ACHN (cell line): ENCODE measurements at places on chromosomes 3 and 15.
A peak's percentile ranks its signal among the peaks of the same experiment; 100 is the strongest.

DNA sequence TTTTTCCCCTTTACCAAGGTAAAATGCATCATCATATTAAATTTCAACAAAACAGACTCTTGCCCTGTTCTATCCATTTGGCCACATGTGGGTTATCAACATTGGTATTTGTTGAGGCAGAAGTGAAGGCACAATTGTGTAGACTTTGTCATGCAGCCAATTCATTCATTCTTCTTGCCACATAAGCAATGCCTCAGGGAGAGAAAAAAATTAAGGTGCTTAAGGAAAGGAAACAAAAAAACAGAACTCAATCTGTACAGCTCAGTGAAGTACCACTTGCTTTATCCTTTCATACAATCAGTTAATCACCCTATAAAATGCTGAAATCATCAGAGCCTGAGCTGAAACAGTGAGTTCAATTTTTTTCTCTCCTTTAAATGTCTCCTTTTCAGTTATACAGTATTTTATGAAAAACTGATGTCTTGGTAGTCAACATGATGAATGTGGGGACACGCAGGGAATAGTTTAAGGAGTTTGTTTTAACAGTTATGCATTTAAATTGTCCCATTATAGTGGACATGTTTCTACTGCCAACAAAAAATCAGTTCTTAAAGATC lies 588.9 kb downstream of the MFSD1 start:
- no peak for DNase-seq

GRCh38 chr3:46264002-46264401 lies 21.7 kb downstream of the CCR3 start:
- no peak for DNase-seq

- peak; percentile 41 for DNase-seq
Measured at GRCh38 chr3:112640276-112640929, 540 bp downstream of the CCDC80 start.

- no peak for DNase-seq
Measured at GRCh38 chr3:113450911-113451310, 9.6 kb upstream of the CFAP44 start.

DNA sequence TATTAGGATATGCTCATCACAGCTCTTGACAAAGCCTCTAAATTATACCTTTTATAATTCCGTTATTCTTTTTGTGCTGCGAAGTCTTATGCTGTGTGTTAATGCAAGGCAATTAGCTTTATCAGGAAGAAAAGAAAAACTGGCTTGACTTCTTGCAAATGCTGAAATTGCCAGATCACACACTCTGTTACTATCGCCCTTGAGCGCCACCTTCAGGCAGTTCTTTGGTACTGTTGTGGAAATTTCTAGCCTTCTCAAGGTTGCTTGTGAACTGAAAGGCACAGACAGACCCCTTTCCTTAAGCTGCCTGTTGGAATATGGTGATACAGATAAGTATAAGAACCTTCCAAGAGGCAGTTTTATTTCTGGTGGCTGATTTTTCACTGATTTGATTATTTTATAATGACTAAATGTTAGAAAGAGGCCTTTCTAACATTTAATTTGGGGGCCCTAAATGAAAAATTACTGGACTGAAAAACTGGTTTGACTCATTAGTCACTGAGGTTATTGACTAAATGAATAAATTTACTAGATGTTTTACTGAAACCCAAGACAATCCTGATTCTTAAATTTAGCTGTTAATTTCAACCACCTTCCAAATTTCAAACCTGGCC lies 126.2 kb upstream of the RASGRP1 start:
- peak; percentile 65 for DNase-seq

DNA sequence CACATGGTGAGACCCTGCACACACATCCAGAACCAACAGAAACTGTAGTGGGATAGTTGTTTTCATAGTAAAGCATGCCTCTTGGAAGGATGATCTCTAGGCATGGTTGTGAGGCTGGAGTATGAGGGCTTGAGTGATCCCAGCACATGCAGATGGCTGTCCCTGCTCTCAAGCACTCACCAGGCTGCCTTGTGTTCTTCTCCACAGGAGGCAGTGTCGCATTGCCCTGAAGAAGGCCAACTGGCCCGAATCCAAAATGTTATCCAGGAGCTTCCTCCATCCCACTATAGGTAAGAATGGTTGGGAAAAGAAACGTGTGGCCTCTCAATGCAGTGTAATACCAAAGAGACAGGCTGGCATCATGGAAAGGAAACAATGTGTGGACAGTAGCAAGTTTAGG lies 82.7 kb downstream of the TMEM39A start:
- no peak for DNase-seq
